ENCODE measurements at places on chromosomes 7 and 10. TPM values are rescaled to one million over a fixed set of nuclear protein-coding genes. Genes with fewer than 3 reads are reported as not detected.

GRCh38 chr7:45161138-45161537 is 3.5 kb downstream of the RAMP3 start:
- no peak for DNase-seq

DNA sequence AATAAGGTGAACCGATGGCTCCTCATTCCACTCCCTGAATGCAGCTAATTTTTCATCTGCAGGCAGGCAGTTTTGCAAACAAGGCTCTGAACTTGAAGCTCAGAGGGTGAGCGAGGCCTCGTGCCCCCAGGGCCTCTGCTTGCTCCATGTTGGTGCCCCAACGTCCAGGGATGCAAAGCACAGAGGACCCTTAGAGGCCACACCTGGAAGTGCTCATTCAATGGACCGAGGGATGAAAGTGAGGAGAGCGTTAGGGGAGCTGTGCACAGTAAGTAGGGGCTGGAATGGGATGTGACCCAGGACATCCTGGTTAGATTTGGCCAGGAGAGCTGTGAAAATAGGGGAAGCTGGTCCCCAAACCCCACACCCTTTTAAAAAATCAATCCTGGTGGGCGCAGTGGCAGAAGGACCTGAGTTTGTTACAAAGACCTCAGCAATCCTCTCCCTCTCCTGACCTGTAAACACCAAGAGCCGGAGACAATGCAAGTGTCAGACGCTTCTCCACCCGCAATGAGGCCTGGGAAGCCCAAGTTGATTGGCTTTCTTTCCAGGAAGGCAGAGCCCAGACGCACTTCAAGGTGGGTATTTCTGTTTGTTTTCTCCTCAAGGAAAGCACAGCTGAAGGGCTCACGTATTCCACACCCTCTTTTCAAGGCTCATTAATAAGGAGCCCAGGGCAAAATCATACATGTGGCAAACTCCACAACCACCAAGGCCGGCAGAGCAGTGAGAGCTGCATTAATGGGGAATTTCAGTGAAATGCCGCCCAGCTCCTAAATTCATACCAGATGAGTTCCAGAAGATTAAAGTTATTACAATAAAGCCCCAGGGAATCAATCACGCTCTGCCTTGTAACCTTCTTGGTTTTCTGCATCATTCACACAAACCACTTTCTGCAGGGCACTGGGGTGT is 14.1 kb upstream of the CXCL12 start:
- no peak for DNase-seq

- DNase-seq, result no peak
These were observed 6.4 kb downstream of the OR2F1 start for GRCh38 chr7:143960813-143961610.

DNA sequence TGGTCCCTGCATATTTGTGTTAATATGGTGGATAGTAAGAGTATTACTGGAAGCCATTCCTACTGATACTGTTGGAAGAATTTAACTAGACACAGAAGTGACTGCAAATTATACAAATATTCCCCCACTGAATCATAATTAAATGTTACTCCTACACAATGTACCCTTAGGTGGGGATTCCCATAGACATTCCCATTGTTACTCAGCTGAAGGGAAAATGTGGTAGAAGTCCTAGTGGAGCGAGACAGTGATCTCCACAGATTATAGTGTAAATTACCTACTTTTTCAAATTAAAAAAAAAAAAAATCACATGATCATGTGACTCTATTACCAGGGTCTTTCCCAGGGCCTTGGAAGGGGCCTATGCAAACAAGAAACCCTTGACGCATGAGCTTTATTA is 611.8 kb downstream of the LRMDA start:
- DNase-seq, result no peak

GRCh38 chr10:6062101-6062771 is at the start of gene IL2RA:
TSS of gene IL2RA (minus strand) at chr10:6062367. CDS start at chr10:6062151, 216 bp downstream.
- no peak for DNase-seq

- DNase-seq, result no peak
These were observed 261.0 kb downstream of the GRID1 start for GRCh38 chr10:86105640-86106039.

Gene TMEM60
- total RNA-seq, result 13.9 TPM

Gene ADAM12
- total RNA-seq, result not detected
